Fibroblast of lung (primary cell): ENCODE measurements at places on chromosomes 6 and 20. TPM values are rescaled to one million over a fixed set of nuclear protein-coding genes. Genes with fewer than 3 reads are reported as not detected.
A peak's percentile ranks its signal among the peaks of the same experiment; 100 is the strongest.

Gene TGM3
- under 0.01 TPM in 1 of 2 replicates, not detected in the other for total RNA-seq

DNA sequence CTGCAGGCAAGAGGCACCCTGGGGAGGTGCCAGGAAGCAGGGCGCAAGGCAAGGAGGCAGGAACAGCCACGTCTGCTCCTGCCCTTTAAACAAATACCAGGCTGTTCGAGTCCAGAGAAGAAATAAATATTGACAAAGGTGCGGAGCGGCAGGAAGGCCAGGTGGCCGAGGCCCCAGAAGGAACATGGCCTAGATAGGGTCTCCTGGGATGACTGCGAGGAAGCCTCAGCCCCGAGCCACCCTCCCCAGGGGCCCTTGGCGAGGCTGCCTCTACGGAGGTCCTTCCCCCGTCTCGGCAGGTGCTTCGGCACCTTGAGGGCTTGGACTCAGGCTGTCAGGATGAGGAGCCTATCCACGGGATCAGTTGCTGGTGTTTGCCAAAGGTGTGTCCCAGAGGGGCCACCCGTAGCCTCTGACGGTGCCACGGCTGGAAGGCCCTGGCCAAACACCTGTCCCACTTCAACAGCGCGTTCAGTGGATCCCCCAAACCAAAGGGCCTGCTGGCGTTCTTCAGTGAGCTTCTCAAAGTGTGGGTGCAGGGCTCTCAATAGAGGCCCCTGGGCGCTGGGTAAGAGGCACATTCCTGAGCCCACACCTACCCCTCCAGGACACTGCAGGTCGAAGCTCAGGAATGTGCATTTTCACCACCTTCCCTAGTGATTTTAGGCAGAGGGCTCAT lies 39.8 kb downstream of the SNX5 start:
- no peak overlapping the region for H3K27ac ChIP-seq
- peaks cover 4% of the 10 kb centered on the region for H3K27me3 ChIP-seq
- H3K4me3 ChIP-seq, result no peak overlapping the region
- H3K36me3 ChIP-seq, result no peaks in the 10 kb centered on the region
- no peaks in the 10 kb centered on the region for H3K4me1 ChIP-seq

GRCh38 chr20:5667705-5668528 lies 82.3 kb upstream of the SHLD1 start:
- H3K27ac ChIP-seq, result no peak overlapping the region
- peak; percentile 20 for DNase-seq
- no peak overlapping the region for H3K4me3 ChIP-seq
- peaks cover 8% of the 10 kb centered on the region for H3K27me3 ChIP-seq

- H3K27me3 ChIP-seq, result no peaks in the 10 kb centered on the region
- H3K36me3 ChIP-seq, result no peaks in the 10 kb centered on the region
- peak overlapping the region; percentile 53 for H3K4me3 ChIP-seq
- DNase-seq, result peak; percentile 90
- H3K4me1 ChIP-seq, result no peaks in the 10 kb centered on the region
These were observed 55.0 kb downstream of the TRIM38 start for GRCh38 chr6:26017632-26017966.

DNA sequence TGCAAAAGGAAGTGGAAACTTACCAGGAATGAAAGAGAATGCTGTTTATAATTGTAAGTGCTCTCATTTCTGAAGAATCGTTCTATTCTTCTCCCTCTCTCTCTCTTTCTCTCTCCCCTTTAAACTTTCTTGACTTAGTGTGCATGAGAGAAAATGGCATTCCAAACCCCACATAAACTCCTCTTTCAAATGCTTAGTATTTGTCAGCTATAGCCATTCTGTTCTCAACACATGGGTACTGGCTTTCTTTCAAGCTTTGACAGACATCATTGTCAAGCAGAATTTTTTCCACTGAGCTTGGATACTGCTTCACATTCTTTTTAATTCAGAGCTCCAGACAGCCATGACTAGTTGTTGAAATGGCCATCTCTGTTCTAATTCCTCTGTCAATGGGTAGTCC lies 51.1 kb upstream of the PREP start:
- no peak overlapping the region for H3K4me3 ChIP-seq
- H3K36me3 ChIP-seq, result no peaks in the 10 kb centered on the region
- no peak for DNase-seq
- H3K4me1 ChIP-seq, result no peaks in the 10 kb centered on the region
- H3K27ac ChIP-seq, result no peak overlapping the region
- H3K27me3 ChIP-seq, result no peaks in the 10 kb centered on the region

GRCh38 chr20:25288291-25289181 lies 40.7 kb downstream of the PYGB start:
- H3K4me3 ChIP-seq, result no peak overlapping the region
- H3K4me1 ChIP-seq, result no peaks in the 10 kb centered on the region
- H3K36me3 ChIP-seq, result peaks cover 39% of the 10 kb centered on the region
- H3K27me3 ChIP-seq, result no peaks in the 10 kb centered on the region
- H3K27ac ChIP-seq, result no peak overlapping the region

Gene SNPH
- total RNA-seq, result 9.5 and 18.5 TPM in 2 replicates

GRCh38 chr6:135419162-135419561 lies 78.4 kb downstream of the AHI1 start:
- no peaks in the 10 kb centered on the region for H3K36me3 ChIP-seq
- H3K4me1 ChIP-seq, result peaks cover 2% of the 10 kb centered on the region
- no peak overlapping the region for H3K27ac ChIP-seq
- DNase-seq, result peak; percentile 78

DNA sequence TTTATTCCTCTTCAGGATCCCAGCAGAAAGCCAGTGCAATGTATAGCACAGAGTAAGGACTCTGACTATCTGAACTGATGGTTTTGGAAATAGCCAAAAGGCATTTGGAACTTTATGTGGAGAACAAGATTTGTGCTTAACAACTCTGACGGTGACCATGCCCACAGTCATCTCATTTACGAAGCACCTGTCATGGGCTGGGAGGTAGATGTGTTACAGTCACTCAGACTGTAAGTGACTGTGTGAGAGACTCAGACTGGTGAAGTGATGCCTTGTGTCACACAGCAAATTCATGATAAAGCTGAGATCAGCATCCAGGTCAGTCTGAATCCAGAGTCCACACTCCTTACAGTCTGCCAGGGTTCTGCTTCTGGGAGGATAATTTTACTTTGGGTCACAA lies 23.9 kb upstream of the FAM83C start:
- no peaks in the 10 kb centered on the region for H3K36me3 ChIP-seq
- H3K4me1 ChIP-seq, result peaks cover 58% of the 10 kb centered on the region
- H3K27ac ChIP-seq, result peak overlapping the region; percentile 9
- DNase-seq, result no peak
- no peak overlapping the region for H3K4me3 ChIP-seq
